ENCODE measurements at places on chromosomes 7 and 10. TPM values are rescaled to one million over a fixed set of nuclear protein-coding genes. Genes with fewer than 3 reads are reported as not detected.

Gene ZNF488
- 4.5 TPM for total RNA-seq

Gene PRSS37
- total RNA-seq, result not detected

Gene ZNF365
- 11.6 TPM for total RNA-seq

Gene CYP2W1
- total RNA-seq, result 1.8 TPM

Gene LRRC18
- total RNA-seq, result 1.2 TPM

GRCh38 chr10:80168679-80169380, 36.3 kb downstream of the PLAC9 start:
- no peak for DNase-seq

GRCh38 chr10:131238669-131239280, 72.7 kb downstream of the TCERG1L start:
- no peak for DNase-seq

GRCh38 chr7:32428546-32428945, 61.6 kb downstream of the LSM5 start:
- DNase-seq, result no peak

GRCh38 chr7:149886018-149886415, 12.2 kb downstream of the ATP6V0E2 start:
- no peak for DNase-seq

DNA sequence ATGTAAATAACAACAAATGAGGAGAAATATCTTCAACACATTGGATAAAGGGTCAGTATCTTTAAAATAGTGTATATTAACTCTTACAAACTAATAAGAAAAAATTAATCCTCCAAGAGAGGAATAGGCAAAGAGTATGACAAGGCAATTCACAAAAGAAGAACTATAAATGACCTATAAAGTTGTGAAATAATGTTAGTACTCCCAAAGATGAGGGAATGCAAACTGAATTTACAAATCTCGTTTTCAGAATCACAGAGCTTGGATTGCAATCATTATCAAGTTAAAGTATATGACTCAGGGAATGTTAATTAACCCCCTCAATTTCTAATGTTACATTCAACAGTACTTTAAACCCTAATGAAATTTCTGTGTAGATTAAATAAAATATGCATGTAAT, 87.3 kb upstream of the TARP start:
- no peak for DNase-seq

- no peak for DNase-seq
Observed at GRCh38 chr7:94571816-94572215, 62.2 kb downstream of the CASD1 start.

DNA sequence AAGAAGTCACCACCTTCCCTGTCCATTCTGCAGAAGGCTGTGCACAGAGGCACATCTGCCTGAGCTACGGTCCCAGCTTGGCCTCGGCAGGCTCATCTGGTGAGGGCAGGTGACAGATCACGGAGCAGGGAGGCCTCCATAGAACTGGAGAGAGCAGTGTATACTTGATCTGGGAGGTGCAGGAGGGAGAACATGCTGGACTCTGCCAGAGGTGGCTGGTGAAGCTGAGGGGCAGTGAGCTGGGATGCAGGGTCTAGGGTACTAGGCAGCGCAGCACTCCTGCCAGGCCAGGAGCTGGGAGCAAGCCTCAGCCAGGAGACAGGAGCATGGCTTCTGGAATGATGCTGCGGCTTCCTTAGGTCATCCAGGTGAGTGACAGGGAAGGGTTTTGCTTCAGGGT, 553.0 kb downstream of the TCERG1L start:
- DNase-seq, result no peak

- DNase-seq, result no peak
Observed at GRCh38 chr10:77164616-77165311, 472.8 kb downstream of the KCNMA1 start.
